ENCODE measurements at places on chromosomes 1 and 21.

GRCh38 chr1:88036345-88037014 lies 647.6 kb upstream of the PKN2 start:
- no peak for DNase-seq

GRCh38 chr1:176101951-176102642 lies 105.0 kb downstream of the COP1 start:
- DNase-seq = no peak

DNA sequence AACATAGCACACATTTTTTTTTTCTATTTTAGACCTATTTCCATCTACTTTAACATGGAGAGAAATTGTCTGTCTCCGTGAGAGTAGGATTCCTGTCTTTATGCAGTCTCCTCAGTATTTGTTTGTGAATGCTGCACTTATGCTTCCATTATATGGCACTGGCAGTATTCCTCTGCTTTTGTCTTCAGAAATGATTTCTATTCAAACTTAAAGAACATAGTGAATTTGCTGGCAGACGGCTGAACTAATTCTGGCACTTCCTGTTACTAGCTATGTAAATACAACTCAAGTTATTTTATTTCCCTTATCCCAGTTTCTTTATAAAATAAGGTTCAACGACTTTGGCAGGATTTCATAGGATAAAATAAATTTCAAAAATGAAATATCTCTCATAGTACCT lies 45.3 kb downstream of the KCTD3 start:
- DNase-seq = no peak

DNA sequence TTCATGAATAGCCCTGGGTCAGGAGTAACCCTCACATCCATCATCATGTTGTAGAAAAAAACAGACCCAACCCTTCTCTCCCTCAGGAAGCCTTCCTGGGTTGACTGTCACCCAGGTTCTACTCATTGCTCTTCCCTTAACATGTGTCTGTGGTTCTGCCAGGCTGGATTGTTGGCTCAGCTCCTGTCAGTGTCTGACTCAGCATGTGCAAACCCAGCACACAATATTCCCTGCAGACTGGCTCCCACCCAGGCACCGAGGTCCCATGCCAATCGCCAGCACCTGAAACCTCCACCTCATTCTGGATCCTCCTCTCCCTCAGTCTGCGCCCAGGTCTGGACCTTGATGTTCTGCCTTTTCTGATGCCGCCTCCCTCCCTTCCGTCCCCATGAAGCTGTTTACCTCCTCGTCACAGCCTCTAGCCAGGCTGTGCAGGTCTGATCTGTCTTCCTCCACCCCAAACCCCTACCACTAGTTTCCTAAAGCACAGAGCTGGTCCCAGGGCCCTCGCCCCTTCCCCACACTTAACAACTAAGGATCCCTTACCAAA lies 4.3 kb upstream of the S100A8 start:
- DNase-seq = no peak

DNA sequence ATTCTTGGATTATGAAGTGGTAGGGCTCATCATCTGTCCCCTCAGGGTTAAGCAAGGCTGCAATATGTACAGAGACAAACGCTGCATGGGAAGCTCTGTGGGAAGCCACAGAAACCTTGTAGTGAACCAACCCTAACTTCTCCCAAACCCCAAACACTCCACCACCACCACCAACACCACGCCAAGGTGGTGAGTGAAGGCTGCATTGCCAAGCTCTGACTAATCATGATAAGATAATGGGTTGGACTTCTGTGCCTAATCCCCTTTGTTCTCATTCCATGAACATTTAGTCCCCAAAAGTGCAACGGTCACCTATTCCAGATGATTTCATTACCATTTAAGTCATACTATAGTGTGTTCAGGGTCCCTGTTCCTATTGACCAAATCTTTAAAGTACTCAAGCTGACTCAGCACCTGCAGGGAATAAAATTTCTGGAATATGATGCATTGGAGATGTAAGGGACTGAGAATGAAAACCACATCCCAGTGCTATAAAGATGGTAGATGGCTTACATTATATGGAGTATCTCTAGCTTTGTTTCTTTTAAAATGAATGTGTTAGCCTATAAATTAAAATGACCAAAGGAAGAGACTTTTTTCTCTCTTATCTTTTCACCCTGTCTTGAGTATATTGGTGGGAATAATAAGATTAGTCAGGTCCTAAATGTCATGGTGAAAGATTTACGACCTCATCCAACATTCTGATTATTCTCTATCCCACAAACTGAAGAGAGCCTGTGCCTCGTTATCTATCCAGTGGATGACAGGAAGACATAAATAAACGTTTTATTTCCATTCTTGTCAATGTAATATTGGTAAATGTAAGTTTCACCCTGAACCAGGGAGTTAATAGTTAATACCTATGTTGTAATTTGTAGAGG lies 22.6 kb upstream of the PLD5 start:
- DNase-seq = no peak

GRCh38 chr21:15327637-15328265 lies 263.0 kb upstream of the NRIP1 start:
- DNase-seq = no peak
